ENCODE measurements at places on chromosomes 5 and 9. TPM values are rescaled to one million over a fixed set of nuclear protein-coding genes. Genes with fewer than 3 reads are reported as not detected.

The SPAAR gene
- total RNA-seq: not detected

DNA sequence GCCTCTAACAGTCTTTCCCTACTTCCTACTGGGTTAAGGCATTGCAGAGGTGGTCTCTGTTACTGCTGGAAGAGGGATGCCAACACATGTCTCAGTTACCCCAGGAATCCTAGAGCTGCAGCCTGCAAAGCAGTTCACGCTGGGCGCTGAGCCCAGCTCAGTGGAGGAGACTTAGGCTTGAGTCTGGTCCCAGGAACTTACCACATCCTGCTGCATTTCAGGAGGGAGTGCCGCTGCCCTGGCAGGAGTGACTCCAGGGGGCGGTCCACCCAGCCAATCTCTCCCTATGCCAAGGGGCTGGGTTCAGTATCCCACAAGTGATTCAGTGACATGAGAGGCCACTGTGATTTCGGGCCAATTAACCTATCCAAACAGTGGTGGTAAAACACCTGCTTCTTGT, 7.6 kb downstream of the TTC16 start:
- no peak for DNase-seq
- H3K4me3 ChIP-seq: no peak overlapping the region
- peaks cover 34% of the 10 kb centered on the region for H3K4me1 ChIP-seq
- no peak overlapping the region for H3K27ac ChIP-seq
- H3K36me3 ChIP-seq: no peaks in the 10 kb centered on the region
- no peaks in the 10 kb centered on the region for H3K27me3 ChIP-seq

DNA sequence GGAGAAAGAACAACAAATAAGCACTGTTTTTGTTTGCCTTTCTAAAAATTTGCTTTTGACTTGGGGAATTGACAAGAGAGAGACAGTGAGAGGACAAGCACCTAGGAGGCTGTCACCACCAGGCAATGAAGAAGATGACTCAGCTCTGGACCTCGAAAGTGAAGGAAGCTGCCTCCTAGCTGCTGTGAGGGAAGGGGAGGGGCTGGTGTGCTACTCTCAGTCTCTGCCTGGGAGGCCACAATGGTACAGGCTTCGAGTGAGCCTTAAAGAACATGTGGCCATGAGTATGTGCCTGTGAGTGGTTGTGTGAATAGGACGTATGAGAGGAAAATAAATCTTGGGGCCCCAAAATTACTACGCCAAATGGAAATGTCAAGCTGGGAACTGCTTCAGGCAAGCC, 7.1 kb upstream of the PLK2 start:
- no peak for DNase-seq
- no peaks in the 10 kb centered on the region for H3K27me3 ChIP-seq
- no peak overlapping the region for H3K27ac ChIP-seq
- peaks cover under 1% of the 10 kb centered on the region for H3K4me1 ChIP-seq

GRCh38 chr5:116938488-116938887, 363.9 kb upstream of the SEMA6A start:
- no peak for DNase-seq
- H3K36me3 ChIP-seq: no peaks in the 10 kb centered on the region
- H3K27ac ChIP-seq: no peak overlapping the region
- H3K27me3 ChIP-seq: no peaks in the 10 kb centered on the region
